CD8-positive, alpha-beta T cell (primary cell): ENCODE measurements at places on chromosomes 2 and 18.
A peak's percentile ranks its signal among the peaks of the same experiment; 100 is the strongest.

DNA sequence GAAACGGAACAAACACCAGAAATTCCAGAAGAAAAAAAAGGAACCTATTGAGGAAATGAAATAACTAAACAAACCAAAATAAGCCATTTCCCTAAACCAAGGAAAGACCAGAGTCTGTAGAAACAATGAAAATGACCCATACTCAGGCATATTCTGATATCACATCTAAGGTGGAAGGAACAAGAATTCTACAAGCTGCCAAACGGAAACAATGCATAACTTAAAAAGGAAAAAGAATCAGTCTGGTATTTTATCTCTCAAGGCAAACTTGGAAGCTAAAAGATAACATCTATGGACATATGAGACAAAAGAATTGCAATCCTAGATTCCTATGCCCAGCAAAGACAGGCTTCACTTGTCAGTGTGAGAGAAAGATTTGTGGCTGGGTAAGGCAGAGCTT lies 326.2 kb downstream of the PDE11A start:
- DNase-seq, result no peak

GRCh38 chr2:120765678-120766469 lies 30.2 kb downstream of the GLI2 start:
- no peak for DNase-seq

- DNase-seq, result no peak
These were observed 18.0 kb upstream of the SRD5A2 start for GRCh38 chr2:31598694-31599093.

- DNase-seq, result no peak
These were observed 17.9 kb downstream of the PIAS2 start for GRCh38 chr18:46899274-46899948.

DNA sequence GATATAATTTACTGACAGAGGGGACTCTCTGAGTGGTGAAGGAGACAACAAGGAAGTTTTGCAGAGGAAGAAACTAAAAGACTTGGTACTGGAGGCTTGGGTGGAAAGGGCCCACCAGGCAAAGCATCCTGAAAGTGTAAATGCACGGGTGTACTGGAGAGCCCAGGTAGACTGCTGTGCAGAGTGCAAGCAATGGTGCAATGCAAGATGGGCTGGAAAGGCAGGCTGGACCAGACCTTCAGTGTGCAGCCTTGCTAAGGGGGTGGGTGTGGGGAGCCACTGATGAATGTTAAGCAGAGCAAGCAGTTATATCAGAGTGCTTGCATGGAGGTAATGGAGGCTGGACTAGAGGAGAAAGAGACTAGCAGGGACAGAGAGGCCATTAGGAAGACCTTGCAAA lies 10.7 kb downstream of the C2orf74 start:
- DNase-seq, result no peak

DNA sequence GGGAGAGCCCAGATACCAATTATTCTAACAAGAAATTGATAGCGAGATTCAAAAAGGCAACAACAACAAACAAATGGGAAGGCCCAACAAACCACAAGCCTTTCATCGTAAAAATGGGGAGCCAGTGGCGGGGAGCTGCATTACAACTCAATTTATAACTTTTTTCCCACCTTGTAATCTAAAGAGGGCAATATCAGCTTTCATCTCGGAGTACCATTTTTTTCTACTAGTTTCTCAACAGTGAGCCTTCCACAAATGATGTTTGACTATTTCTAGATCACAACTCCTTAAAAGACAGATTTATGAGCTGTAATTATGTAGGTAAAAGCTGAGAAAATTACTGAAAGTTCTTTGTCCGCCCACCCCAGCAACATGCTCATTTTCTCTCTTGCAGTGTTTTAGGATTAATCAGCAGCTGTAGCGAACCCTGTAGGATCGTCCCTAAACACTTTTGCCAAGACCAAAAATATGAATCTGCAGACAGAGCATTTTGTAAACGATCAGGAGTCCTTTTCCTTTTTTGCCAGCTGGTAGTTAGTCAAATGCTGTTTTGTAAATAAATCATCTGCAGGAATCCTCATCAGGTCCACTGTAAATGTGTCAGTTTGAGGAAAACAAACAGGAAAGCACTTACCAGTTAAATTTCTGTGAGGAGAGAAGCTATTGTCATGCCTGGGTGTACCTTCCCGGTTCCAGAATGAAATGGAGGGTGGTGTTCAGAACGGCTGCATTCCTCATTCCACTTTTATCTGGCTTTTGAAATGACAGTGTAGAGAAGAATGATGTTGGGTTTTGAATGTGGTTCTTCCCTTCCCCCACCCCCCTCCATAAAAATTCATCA lies 53.2 kb downstream of the EEF1B2 start:
- DNase-seq, result no peak

GRCh38 chr2:149908726-149909683 lies 321.4 kb upstream of the MMADHC start:
- DNase-seq, result no peak

GRCh38 chr2:37244017-37244416 lies 12.6 kb downstream of the NDUFAF7 start:
- DNase-seq, result no peak

DNA sequence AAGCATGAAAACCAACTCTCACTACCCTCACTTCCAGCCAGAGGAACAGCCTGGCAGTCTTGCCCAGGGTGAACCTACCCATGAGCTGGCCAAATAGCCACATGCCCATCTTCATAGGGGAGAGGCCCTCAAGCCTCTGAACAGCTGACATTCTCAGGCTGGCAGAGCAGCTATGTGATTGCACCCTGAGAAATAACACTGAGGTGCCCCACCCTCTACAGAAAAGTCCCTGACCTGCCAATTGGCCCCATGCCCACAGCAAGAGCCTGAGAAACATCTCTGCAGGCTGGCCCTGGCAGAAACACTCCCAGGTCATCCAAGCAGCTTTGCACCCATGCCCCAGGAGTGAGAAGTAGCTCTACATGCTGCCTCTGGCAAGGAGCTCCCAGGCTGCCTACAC lies 127.4 kb upstream of the OTX1 start:
- no peak for DNase-seq

DNA sequence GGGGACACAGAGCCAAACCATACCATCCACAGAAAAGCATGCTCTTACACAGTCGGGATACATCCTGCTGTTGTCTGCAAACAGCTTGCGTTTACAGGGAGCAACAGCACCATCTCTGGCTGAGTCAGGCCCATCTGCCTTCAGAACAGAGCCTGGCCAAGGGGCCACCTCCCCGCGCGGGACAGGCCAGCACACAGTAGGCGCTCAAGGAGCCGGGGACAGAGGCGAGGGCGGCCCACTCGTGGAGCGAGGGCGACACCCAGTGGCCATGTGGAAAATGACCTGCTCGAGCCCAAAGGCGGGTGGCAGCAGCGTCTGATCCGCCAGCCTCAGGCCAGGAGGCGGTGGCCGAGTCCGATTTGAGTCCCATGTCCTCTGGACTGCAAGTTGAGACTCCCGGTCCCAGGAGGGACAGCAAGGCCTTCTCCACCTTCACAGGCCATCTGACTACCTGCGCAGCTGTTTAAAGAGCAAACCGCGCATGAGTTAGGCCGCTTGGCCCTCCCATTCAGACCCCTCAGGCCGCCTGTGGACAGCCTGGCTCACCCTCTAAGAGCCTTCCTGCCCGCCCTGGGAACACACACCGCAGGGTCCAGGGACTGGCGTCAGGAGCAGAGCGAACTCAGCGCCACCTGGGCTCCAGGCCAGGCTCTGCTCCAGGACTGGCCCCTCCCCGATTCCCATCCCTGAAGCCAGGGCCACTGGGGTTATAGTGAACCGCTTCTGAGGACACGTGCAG lies 38.3 kb downstream of the TTC32 start:
- peak; percentile 84 for DNase-seq

GRCh38 chr2:237126519-237127174 lies 41.0 kb downstream of the COPS8 start:
- DNase-seq, result no peak

- DNase-seq, result no peak
These were observed 86.5 kb downstream of the INHBB start for GRCh38 chr2:120432293-120432975.

DNA sequence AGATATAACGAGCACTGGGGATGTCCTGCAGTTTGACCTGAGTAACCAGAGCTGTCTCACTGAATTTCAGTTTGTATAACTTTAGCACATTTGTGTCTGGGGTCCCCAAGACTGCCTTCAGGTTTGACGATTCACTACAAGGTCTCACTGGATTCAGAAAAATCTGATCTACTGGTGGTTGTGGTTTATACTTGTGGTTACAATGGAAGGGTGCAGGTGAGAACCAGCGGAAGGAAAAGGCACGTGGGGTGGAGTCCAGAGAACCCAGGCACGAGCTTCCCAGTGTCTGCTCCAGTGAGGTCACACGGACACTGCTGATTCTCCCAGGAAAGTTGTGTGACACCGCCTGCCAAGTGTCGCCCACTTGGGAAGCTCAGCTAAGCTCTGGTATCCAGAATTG lies 126.0 kb downstream of the ZNF236 start:
- DNase-seq, result no peak

- DNase-seq, result no peak
These were observed 117.6 kb upstream of the PID1 start for GRCh38 chr2:229388731-229389130.

- DNase-seq, result no peak
These were observed 535.6 kb upstream of the FSIP2 start for GRCh38 chr2:185202945-185203528.

DNA sequence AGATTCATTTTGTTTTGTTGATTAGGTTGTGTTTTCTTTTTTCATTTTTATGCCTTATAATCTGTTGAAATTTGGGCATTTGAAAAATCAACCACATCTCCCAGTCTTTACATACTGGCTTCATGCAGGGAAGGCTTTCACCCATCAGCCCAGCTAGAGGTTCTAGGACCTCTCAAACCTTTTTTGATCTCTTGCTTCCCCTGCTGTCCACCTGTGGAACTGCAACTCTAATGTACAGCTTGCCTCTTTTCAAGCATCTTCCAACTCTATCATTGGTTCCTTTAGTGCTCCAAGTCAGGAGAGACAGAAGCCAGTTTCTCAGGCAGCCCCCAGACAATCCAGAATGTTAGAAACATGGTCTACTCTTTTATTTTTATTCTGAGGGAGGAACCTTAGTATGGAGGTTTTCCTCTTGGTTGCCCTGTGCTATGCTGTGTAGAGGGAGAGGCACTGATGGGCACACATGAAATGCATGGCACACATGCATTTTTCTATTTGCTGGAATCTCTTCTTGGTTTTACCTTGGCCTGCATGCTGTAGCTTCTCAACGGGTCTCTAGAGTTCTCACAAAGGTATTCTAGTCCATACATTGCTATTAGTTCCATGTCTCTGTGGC lies 107.2 kb upstream of the L3MBTL4 start:
- DNase-seq, result no peak

DNA sequence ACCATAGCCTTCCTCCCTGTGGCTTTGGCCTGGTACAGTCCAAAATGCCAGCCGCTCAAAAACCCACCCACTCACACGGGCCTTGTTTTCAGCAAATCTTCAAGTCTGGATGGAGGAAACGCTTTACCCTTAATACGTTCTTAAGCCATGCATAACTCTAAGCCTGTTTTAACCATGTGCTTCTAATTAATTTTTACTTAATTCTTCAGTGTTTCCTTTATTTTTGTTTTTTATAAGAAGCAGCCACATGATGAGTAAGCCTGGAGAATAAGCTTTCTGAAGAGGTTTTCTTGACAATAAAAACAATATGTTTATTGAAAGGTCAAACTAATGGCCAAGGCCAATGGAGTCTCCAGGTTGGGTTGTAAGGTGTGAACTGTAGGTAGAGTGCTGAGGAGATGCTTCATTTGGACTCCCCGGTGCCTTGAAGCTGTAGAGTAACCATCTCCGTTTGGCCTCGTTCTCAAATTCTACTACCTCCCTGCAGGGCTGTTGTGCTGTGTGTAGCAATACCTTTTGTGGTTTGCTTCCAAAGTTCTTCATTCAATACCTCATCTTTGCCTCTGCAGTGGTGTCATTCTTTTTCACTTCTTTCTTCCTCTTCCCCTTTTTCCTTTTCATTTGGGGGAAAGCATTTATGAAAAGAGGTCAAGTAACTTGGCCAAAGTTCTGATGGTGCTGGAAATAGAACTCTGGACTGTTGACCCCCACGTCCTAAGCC lies 113.7 kb downstream of the PRKCE start:
- no peak for DNase-seq

DNA sequence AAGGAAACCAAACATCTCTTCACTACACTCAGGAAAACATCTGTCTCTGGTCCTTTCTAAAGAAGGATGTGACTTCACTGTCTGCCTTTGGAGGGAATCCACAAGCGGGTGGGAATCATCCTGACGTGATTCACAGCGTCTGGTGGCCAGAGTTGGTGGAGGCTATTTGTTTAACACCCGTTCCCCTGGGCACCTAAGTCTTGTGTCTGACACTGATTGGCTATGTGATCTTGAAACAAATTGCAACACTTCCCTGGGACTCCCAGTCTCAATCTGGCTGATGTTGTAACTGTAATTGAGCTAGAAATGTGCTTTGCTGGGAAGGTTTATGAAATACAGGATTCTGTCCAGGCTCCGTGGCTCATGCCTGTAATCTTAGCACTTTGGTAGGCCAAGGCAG lies 28.8 kb upstream of the SIX3 start:
- no peak for DNase-seq

DNA sequence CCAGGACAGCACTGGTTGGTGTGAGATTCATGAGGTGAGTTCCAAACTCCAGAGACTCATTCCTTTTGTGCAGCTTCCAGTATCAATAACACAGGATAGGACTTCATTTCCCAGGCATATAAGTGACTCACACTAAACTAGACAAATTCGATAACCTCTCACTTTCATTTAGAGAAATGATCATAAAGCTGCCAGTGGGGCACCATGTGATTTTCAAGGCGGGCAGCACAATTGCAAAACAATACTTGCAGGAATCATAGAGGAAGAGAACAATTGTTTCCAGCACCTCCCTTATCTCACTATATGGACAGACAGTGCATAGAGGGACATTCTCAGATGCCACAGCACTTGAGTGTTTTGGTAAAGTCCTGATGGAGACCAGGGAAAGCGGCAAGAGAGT lies 31.3 kb upstream of the DNAH7 start:
- no peak for DNase-seq

DNA sequence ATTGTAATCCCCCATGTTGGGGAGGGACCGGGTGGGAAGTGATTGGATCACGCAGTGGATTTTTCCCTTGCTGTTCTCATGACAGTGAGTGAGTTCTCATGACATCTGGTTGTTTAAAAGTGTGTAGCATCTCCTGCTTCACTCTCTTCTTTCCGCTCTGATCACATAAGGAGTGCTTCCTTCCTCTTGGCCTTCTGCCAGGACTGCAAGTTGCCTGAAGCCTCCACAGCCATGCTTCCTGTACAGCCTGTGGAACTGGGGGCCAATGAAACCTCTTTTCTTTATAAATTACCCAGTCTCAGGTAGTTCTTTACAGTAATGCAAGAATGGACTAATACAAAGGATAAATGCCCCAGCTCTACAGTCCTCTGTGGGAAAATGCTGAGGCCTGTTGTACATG lies 437.5 kb upstream of the NXPH2 start:
- DNase-seq, result no peak

DNA sequence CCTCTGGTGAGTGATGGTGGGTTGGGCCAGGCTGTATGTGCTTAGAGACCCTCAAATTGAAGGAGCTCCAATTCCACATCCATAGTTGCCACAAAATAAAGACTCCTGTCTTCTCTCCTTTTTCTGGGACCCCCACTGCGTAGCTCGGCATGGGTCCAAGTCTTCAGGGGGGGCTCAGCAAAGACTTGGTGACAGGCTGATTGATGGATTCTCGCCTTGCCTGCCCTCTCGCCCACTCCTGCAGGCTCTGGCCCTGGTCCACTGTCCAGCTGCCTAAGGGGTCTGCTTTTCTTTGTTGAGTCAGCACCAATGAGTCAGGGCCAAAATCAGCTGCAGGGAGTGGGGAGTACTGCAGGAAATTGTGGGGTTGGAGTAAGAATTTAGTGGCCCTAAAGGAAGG lies 21.5 kb downstream of the RPL37A start:
- no peak for DNase-seq

- no peak for DNase-seq
These were observed 172.2 kb downstream of the MBD2 start for GRCh38 chr18:54052259-54052658.

- no peak for DNase-seq
These were observed 91.4 kb upstream of the FHL2 start for GRCh38 chr2:105490204-105490603.
